Stimulated activated naive CD8-positive, alpha-beta T cell treated with anti-CD3 and anti-CD28 coated beads, Interleukin-15, amount 100 ng/mL, for 72 hours (primary cell): ENCODE measurements at places on chromosomes 16 and 17.

DNA sequence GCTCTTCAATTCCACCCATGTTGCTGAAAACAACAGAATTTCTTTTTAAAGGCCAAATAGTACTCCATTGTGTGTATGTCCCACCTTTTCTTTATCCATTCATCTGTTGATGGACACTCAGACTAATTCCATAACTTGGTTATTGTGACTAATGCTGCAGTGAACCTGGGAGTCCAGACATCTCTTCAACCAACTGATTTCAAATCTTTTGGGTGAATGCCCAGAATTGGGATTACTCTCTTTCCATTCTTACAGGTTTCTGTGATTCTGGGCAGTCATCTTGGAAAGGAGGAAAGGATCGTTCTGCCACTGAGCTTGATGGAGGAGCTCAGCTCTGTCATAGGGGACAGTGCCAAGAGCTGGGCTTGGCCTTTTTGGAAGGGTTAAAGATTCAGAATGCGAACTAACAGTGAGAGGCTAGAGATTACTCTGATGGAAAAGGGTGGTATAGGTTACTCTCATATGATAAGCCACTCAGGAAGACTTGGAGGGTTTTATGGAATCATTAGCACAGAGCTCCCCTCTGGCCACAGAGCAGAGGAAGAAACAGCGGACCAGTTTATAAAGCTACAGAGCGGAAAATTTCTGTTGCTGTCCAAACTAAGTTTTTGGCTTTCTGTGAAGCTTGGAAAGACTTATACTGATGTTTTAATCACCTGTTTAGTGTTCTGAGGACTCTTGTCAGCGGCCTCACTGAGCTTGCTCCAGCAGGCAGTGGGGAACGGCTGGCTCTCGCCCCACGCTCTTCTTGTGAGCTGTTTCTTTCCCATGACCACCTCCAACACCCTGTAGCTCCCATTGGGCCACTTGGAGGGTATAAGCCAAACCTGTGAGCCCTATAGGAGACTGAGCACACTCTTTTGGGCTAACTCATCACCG is 48.3 kb downstream of the HIC1 start:
- no peak for DNase-seq

GRCh38 chr16:64343061-64343819 is 778.6 kb downstream of the CDH11 start:
- DNase-seq: no peak

- DNase-seq: no peak
Measured at GRCh38 chr17:68707031-68707430, 105.9 kb upstream of the FAM20A start.

GRCh38 chr16:83579436-83579835 is 228.3 kb upstream of the HSBP1 start:
- no peak for DNase-seq

GRCh38 chr17:4740584-4740983 is 856 bp upstream of the CXCL16 start:
- no peak for DNase-seq

- DNase-seq: no peak
Measured at GRCh38 chr17:2106308-2106955, 51.5 kb downstream of the HIC1 start.

DNA sequence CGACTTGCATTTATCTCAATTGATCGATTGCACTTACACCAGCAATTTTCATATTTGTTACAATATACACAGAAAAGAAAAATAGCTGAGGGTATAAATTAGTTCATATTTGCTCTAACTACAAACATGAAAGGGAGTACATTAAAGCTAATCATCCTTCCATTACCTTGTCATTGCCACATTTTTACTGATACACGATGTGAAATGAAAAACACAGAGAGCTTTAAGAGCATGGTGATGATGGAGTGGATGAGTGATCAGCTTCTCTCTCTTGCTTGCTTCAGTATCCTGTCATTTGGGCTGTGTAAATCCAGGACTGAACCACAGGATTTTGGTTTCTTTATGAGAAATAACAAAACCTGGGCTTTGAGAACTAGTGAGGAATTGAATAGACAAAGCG is 1207.5 kb upstream of the GOT2 start:
- DNase-seq: no peak
